ENCODE measurements at places on chromosomes 6 and 20. TPM values are rescaled to one million over a fixed set of nuclear protein-coding genes. Genes with fewer than 3 reads are reported as not detected.

The HTR1B gene
- not detected for total RNA-seq

The CRISP2 gene
- total RNA-seq = not detected

The CST1 gene
- not detected for total RNA-seq

DNA sequence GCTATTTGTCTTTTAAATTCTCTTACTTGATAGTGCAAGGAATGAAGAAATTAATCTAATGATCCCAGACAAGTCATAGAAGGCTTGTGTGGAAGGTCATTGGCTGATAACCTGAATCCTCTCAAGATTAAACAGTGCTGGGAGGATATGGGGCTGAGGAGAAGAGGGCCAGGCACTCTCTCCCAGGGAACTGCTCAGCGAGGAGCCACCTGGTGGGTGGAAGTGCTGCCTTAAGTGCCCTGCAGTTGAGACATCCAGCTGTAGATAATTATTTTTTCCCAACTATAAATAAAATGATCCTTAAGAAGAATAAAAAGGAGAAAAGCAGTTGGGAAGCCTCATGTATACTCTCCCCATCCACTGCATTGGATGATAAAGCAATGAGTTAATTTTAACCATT lies 47.9 kb downstream of the BTBD3 start:
- no peak overlapping the region for H3K27ac ChIP-seq
- no peaks in the 10 kb centered on the region for H3K27me3 ChIP-seq
- no peaks in the 10 kb centered on the region for H3K36me3 ChIP-seq

DNA sequence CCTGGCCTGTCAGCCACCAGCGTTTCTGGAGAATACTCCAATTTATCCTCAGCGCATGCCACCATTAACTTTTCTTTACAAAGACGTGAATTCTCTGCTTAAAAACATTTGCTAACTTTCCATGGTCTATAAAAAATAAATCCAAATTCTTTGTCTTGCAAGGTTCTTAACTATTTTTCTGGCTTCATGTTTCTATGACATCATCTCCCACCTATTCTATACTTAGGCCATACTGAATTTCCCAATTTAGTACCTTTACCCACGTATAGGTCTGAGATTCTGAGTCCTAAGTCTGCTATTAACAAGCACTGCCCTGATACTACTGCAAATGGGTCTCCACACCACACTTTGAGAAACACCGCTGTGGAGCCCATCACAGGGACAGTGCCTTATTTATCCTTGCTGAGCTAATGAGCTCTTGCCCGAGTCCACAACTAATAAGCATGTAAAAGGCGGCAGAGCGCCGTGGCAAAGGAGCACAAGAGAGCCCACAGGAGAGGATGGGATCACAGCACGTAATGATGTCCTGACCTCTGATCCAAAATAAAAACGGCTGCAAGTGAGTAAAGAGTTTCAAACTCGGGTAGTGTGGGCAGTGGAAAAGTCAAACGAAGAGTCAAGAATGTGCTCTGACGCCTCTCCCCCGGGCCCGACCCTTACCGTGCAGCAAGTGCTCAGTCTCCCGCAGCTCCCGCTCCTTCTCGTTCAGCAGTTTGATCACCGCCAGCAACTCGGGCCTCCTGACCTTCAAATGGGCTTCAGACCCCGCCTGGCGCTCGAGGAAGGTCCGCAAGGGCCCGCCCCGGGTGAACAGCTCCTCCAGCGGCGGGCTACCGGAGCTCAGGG lies 519 bp downstream of the MTRF1L start:
- H3K4me1 ChIP-seq = peaks cover 31% of the 10 kb centered on the region
- DNase-seq = peak; percentile 70
- H3K27me3 ChIP-seq = peaks cover 12% of the 10 kb centered on the region
- peak overlapping the region; percentile 88 for H3K27ac ChIP-seq
- peak overlapping the region; percentile 97 for H3K4me3 ChIP-seq

The TRIM10 gene
- total RNA-seq = 0.09 TPM

Measured in activated CD4-positive, alpha-beta T cell treated with anti-CD3 and anti-CD28 coated beads, Interleukin-2, amount 10 ng/mL, durations not matched to agents 24 days and 14 days (primary cell).